NCI-H526 treated with DMSO at 0.1 percent for 48 hours (cell line): ENCODE measurements at places on chromosomes 2 and 18.

DNA sequence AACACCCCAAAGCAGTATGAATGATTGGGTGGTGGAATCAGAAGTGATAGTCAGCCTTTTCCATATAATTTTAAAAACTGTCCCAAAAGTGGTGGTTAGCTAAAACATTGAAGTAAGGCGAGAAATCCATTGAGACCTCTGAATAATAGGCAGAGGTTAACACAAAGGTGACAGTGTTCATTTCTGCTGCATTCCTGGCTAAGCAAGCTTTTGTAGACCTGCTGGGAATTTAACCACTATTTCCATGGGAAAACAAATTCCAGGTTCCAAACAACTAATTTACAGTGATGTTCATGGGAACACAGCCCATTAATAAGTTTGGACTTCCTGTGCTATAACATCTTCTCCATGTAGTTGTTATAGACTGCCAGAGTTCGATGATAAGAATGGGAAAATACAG is 6.3 kb upstream of the INO80D start:
- no peak for DNase-seq

DNA sequence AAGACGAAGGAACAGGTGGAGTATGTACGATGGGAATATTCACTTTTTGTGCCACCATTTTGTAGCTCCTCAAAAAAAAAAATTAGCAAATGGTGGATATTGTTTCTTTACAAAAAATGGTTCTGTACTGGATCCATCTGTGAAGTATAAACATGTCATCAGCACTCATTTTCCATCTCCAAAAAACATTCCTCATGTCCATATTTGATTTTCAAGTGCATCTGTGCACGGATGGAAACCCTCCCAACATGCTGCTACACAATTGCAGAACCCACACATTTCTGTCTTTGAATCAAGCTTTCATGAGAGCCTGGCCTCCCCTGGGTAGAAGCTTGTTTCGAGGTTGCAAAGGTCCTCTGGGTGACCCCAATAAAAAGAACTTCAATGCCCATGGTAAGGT is 59.6 kb upstream of the ZEB2 start:
- DNase-seq, result no peak

DNA sequence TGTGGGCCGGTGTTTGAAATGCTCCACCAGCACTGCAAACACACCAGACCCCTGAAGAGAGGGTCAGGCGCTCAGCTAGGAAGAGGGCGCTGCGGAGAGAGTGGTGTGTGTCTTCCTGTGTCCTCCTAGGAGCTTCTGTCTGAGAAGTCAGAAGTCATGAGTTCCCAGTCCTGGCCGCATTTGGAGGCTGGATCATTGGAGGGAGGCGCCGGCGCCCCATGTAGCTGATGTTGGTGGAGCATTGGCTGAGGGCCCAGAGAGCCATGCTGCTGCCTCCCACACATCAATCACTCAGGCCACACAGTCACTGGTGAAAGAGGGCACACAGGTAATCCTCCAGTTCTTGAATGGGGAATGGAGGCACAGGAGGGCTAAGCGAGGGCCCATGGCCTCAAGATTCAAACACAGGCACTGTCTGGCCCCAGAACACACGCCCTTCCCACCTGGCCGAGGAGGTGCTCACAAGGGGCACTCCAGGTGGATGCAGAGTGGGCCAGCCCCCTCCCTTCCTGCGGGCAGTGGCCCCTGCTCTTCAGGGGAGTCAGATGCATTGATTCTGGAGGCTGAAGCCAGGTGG is 66.3 kb downstream of the RRM2 start:
- no peak for DNase-seq

DNA sequence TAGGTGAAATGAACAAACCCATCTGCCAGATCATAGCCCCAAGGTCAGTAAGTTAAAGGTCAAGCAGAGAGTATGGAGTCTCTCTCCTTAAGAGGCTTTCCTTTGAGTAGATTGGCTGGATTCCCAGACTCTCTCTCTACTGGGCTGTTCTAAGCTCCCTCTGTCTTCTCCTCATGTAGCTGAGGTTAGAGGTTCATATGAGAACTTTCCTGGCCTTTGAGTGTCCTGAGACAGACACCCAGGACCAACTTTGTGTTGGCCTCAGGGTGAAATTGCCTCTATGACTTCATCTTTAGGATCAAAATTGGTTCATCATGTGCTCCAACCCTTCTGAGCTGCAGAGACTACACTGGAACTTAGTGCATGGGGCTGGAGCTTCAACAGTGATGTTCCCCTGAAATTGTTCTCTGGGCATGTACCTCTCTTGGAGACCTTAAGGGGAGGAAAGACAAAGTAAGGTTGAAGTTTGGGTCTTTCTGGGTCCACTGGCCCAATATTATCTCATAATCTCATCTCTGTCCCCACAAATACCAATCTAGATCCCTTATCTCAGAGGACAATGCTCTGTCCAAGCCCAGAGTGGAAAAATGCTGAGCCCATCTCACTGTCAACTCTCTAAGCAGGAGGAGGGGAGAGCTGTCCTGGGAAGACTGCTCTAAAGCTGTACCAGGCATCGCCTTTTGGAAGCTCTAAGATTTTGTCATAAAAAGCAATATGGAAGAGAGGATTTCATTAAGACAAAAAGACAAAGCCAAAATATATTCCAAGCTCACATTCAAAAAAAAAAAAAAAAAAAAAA is 177.3 kb upstream of the ARL4C start:
- DNase-seq, result no peak

- DNase-seq, result no peak
These were observed 114.1 kb upstream of the OSR1 start for GRCh38 chr2:19472391-19472978.

DNA sequence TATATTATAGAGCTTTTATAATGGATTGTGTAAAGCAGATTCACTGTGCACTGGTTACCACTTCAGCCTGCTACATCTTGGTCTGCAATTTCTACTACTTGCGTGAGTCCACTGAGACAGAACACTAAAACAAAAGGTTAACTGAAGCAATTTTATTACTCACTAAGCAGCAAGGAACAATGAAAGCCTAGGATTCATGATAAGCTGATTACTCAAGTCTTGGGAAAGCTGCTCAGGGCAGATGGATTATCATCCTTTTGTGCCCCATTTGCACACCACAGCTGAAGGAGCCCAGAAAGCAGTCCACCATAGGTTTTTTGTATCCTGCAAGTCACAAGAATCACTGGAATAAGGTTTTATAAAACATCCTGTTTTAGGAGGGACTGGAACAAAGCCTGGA is 1215.2 kb upstream of the TMEFF2 start:
- no peak for DNase-seq

- DNase-seq, result no peak
These were observed 175.4 kb upstream of the NETO1 start for GRCh38 chr18:73043211-73043610.
